ENCODE measurements at places on chromosomes 16 and 17.
A peak's percentile ranks its signal among the peaks of the same experiment; 100 is the strongest.

DNA sequence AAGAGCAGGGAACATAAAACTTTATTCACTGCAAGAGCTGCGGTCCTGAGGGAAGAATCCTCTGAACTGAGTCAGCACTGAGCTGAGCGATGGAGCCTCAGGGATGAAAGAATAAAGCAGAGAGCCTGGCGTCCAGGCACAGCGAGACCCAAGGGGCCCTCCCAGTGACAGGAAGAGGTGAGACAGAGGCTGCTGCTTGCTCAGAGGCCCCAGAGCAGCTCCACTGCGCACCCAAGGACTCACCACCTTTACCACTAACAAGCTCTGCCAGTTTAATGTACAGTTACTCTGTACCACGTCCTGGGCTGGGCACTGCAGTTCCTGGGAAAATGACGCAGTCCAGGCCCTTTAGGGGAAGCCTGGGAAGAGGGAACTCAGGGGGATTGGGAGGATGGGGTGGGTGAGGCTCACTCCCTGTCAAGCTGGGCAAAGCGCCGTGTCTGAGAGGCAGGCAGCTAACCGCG, 5.6 kb downstream of the GFAP start:
- no peak for DNase-seq

DNA sequence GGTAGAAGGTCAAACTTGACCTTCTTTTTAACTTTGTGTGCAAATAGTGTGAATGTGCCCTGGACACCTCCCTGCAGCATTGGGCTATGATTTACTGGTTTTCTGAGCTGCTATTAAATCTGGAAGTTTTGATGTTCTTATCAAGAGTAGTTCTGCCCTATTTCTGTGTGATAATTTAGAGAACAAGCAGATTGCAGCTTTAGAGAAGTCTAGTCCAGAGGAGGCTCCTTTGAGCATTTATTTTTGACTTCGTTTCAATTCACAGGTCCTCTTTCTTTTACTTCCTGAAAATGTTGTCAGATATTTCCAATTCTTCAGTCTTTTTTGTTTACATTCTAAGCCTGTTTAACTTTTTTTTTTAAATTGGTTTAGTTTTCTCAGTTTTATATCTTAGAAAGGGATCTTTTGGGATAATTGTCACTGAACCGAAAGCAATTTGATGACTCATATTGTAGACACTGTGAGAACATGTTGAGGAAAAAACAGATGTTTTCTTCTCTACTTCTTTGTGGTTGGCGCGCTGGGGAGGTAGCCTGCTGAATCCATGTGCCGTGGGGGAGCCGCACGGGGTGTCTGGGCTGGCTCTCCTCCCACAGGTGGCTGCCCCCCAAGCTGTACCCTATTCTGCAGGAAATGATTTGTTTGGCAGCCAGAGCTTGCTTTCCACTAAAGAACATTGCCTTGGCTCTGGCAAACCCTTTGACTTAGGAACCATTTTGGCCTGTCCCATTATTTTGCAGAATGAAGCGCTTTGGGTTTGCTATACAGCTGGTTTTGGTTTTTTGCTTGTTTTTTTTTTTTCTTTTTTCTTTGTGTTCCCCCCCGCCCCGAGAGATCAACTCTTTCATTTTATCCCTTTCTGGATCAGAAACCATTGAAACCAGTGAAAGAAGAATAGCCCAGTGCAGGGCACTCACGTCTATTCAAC, 53.4 kb downstream of the MFSD11 start:
- DNase-seq: peak; percentile 47

DNA sequence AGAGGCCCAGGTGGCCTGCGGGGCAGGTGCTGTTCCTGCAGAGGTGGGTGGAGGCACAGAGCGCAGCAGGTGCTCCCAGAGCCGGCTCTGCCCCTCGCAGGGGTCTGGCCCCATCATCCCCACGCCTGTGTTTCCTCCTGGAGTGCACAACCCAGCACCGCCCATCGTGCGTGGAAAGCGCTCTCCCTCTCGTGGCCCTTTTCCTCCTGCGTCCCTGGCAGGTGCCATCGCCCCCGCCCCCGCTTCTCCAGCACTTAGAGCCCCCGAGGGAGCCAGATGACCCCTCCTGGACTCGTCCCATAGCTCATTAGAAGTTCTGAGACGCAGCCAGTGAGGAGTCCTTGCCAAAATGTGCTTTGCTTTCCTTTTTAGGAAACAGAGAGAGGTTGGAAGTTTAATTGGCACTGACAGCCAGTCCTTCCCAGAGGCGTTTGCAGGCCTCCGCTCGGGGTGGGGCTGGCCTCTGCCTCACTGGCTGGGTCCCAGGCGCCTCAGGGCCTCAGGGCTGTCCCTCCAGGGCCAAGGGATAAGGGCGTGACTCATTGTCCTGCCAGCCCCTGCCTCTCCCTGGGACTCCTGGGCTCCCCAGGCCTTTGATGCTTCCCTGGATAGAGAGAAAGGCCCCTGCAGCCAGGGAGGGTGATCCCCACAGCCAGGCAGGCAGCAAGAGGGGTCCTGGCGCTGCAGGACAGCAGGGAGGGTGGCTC, 32.2 kb upstream of the CHMP6 start:
- no peak for DNase-seq

DNA sequence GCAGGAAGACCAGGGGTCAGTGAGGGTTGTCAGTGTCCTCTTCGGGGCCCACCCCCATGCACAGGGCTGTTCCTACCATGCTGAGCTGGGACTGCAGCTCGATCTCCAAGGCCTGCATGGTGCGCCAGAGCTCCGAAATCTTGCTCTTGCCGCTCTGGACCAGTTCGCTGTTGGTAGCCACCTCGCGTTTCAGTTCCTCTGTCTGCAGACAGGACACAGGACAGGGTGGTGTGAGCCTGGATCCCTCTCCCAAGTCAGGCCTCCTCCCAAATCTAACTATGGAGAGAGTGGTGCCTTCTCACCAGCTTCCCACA, 90.9 kb downstream of the GOSR1 start:
- DNase-seq: no peak

DNA sequence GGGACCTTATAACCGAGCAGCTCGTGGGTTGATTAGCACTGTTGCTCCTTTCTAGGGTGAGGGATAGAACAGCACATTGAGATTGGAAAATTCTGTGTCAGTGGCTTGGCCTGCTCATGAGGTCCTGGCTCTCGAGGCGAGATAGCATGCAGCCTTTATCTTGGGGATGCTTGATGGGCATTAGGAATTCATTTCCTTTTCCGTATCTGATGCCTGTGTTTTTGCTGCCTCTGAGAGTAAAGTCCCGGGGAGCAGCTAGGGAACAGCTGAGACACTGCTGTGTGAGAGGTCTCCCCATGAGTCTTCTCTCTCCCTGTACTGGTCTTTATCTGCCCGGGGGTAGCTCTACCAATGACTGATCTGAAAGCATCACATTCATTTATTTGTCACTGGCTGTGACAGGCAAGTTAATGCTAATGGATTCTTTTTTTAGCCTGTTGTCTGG, 14.5 kb downstream of the MSI2 start:
- no peak for DNase-seq

DNA sequence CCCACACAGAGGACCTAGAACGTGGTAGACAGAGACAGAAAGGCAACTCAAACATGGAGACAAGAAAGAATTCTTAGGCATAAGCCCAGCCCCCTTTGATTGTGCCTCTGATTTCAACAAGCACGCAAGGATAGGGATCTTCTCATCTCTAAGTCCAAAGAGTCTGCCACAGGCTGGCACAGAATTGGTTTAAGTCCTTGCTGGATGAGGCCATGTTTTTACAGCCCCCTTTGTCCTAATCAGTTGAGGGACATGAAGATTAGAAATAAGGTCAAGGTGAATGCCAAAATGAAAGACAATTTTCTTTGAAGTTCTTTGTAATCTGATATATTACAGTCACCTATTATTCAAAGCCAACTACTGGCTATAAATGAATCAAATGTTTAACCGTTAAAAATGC, 68.0 kb upstream of the ATP2A3 start:
- no peak for DNase-seq

GRCh38 chr17:72838068-72838467, 254.4 kb downstream of the SLC39A11 start:
- DNase-seq: no peak

GRCh38 chr16:51500306-51500705, 349.2 kb upstream of the SALL1 start:
- DNase-seq: no peak

- peak; percentile 73 for DNase-seq
Observed at GRCh38 chr17:6421700-6422604, 13.0 kb downstream of the AIPL1 start.

GRCh38 chr16:11691771-11692170, 23.5 kb downstream of the SNN start:
- DNase-seq: no peak

GRCh38 chr17:2435181-2435741, 34.4 kb upstream of the MNT start:
- DNase-seq: no peak

DNA sequence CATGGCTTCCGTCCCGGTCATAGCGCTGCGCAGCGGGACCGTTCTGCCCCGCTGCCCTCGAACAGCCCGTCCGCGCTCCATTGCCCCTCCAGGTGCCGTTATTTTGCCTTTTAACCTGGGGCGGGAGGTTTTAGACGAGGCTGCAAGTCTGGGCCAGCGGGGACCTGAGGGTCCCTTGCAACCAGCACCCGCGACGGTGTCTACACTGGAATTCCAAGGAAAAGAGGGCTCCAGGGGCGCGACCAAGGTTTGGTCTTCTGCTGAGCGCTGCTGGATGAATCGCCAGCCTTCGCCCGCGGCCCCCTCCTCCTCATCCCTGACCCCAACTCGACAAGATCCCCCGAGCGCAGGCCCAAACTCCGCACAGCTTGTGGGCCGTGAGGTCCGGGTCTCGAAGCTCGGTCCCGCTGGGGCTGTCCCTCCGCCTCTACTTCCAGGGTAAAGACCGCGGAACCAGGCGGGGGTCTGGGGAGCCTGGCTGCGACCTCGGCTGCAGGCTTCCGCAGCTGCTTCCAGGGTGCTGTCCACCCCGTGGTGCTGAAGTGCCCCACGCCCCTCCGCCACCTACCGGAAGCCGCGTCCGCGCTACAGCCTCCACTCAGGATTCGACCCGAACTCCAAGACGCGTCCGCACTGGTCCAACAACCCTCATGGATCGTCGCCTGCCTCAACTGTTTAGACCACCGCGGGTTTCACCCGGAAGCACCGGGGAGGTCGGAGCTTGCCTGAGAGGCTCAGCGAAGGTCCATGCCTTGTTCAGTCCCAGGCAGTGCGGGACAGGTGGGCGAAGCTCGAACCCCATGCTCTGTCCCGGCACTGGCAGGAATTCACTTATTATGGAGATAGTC, 10.1 kb upstream of the CA4 start:
- peak; percentile 55 for DNase-seq

- DNase-seq: no peak
Observed at GRCh38 chr17:80202197-80202596, 17.9 kb downstream of the SGSH start.

GRCh38 chr16:57127037-57127763, 34.8 kb downstream of the CPNE2 start:
- DNase-seq: no peak

DNA sequence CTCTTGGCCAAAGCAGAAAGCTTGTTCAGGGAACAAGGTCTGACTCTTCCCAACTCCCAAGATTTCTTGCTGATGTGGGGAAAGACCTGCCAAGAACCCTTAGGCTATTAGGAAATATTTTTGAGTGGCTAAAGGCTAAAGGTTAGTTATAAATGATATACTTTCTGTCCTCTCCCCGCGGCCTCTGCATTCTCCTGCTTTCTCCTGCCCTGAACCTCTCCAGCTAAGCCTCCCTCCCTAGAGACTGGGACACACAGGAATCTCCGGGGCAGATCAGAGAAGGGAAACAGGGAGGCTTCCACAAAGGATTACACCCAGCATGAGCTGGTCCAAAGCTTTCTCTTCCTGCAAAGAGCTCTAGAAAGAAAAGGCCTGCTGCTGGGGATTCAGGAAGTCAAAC, 2.3 kb downstream of the SLC43A2 start:
- no peak for DNase-seq

DNA sequence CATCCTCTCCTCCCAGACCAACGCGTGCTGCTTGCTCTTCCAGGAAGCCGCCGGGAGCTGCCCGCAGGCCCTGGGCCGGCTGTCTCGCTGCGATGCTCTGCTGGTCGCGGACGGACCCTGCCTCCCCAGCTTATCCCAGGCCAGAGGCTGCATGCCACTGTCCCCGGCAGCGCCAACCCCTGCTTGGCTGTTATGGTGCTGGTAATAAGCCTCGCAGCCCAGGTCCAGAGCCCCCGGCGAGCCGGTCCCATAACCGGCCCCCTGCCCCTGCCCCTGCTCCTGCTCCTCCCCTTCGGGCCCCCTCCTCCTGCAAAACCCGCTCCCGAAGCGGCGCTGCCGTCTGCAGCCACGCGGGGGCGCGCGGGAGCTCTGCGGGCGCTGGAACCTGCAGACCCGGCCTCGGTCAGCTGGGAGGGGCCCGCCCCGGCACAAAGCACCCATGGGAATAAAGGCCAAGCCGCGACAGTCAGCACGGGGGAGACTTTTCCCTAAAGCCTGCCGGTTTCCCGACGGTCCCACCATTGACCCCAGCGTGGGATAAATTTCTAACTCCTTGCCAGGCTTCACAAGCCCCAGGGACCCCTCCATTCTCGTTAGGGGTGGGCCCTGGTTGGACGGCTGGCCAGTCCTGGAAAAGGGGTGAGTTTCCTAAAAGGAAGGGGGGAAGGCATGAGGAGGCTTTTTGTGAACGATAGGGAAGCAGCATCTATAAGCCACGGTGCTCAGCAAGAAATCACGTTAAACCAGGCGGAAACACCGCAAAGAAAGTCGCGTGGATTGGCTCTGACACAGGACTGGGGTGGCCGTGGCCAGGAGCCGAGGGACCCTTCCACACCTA, 11.2 kb downstream of the ENPP7 start:
- peak; percentile 68 for DNase-seq

DNA sequence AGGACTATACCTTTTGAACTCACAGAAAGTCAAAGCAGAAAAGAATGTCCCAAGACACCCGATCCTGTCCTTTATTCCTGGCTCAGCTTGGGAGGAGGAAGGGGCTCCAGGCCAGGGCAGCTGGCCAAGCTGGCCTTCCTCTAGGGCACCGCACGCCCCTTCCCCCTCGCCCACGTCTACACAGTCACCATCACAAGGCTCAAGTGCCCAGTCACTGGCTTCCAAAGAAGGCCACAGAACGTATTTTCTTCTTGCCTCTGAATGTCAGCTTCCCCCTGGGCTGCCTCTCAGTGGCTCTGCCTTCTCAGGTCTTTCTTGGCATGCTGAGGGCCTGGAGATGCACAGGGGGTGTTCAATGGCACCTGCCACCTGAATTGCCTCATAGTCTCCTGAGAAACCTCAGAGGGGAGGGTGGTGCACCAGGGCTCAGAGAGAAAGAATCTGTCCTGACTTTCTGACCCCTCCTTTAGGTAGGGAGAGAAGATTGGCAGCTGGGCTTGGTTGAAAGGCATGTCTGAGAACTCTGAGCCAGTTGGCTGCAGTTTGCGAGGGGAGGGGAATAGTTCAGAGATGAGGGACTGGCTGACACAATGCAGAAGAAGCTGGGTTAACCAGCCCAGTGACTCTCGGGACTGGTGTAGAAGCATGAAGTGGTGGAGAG, 2.1 kb downstream of the DHRS11 start:
- DNase-seq: no peak

DNA sequence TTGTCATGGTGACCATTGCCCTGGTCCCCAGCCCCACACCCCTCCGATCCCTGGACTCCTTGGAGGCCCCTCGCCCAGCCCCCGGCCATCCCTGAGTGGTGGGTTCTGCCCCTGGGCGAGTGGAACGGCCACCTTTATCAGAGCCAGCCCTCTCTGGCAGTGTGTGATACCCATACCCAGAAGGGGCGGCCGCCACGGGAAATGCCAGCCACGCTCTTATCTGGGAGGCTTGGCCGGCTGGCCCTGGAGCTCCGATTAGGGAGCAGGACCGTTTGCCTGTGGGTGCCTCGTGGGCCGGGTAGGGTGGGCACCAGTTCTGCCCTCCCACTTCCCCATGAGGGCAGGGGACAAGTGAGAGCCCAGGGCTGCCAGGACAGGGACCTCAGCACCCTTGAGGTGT, 58.3 kb upstream of the ZC3H18 start:
- no peak for DNase-seq

Data from CD4-positive, alpha-beta T cell treated with Interleukin-2 at 100 ng/mL for 4 hours (primary cell).